Psoas muscle (tissue), 8 donors: ENCODE measurements at places on chromosomes 4 and X. TPM values are rescaled to one million over a fixed set of nuclear protein-coding genes. Genes with fewer than 3 reads are reported as not detected.

- peak; percentile 15 for DNase-seq
Observed at GRCh38 chr4:2285613-2286381, 23.9 kb upstream of the MXD4 start.

GRCh38 chr4:122766950-122767349, 34.4 kb downstream of the BBS12 start:
- DNase-seq, result no peak

- DNase-seq, result no peak
Observed at GRCh38 chrX:129144172-129145038, 378.9 kb downstream of the SMARCA1 start.

GRCh38 chr4:138263247-138263816, 21.2 kb upstream of the SLC7A11 start:
- DNase-seq, result no peak

DNA sequence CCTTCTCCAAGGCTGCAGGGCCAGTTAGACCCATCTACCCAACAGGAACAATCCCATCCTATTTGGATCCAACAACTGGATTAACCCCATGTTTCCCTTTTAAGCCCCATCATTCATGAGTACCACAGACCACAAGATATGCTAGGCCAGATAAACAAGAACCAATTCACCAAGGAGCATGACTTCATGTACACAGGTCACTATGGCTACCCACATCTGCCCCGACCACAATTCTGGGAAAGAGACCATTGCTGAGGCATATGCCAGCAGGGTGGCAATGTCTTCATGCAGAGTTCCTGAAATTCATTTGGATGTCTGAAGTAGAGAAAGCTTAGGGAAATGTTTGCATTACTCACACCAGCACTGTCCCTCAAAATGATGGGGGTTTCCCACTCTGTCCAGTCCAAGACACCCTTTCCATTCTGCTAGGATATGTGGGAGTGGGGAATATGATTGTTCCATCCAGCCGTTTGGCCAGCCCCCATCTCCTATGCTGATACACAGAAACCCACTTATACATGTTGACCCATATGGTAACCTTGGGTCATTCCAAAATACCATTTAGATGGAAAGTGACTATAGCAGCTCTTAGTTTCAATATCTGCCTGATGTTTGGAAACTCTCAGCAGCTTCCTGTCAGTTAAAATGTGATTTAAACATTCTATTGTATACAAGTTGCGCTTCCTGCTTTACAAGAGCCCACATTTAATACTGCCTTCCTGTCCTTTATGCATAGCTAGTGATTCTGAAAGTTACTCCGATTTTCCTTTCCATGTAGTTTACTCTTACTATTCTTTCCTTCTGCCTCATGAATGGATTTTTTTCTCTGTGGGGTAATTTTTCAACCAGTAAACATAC, 129.0 kb downstream of the AMMECR1 start:
- DNase-seq, result no peak

Gene EVC2
- total RNA-seq, result 0.44 TPM
